ENCODE measurements at places on chromosomes 12 and 14. TPM values are rescaled to one million over a fixed set of nuclear protein-coding genes. Genes with fewer than 3 reads are reported as not detected.

- no peaks in the 10 kb centered on the region for H3K4me1 ChIP-seq
- H3K36me3 ChIP-seq: no peaks in the 10 kb centered on the region
- DNase-seq: peak; percentile 32
- no peaks in the 10 kb centered on the region for H3K27me3 ChIP-seq
- H3K27ac ChIP-seq: no peak overlapping the region
Measured at GRCh38 chr12:24632466-24632865, 316.4 kb downstream of the BCAT1 start.

DNA sequence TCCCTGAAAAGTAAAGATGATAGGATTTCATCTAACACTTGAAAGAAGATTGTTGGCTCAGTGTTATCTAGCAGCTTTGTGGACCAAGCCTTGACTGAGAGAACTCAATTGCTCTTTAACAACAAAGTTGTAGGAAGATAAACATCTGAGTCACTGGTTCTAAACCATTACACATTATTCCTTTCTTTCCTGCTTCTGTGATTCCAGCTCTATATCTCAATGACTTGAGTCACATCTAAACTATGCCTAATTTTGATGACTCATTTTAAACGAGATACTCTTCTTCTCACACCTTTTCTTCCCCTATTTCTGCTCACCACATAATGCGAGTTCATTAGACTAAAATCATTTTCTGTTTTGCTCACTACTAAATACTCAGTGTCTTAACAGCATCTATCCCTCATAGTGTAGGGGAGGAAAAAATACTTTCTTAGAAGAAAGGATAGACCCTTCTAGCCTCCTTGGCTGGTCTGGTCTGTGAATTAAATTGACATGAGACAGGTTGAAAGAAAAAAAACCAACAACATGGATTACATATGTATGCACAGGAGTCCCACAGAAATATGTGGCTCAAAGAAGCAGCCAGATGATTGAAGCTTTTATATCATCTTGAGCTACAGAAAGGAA, 201.4 kb downstream of the C12orf50 start:
- no peak for DNase-seq
- no peaks in the 10 kb centered on the region for H3K27me3 ChIP-seq
- H3K27ac ChIP-seq: no peak overlapping the region
- H3K4me1 ChIP-seq: no peaks in the 10 kb centered on the region
- H3K36me3 ChIP-seq: no peaks in the 10 kb centered on the region
- no peak overlapping the region for H3K4me3 ChIP-seq

GRCh38 chr12:6084261-6084968, 40.1 kb downstream of the VWF start:
- peaks cover 18% of the 10 kb centered on the region for H3K4me1 ChIP-seq
- peak; percentile 48 for DNase-seq
- H3K27me3 ChIP-seq: no peaks in the 10 kb centered on the region
- peak overlapping the region; percentile 74 for H3K27ac ChIP-seq
- no peak overlapping the region for H3K4me3 ChIP-seq

DNA sequence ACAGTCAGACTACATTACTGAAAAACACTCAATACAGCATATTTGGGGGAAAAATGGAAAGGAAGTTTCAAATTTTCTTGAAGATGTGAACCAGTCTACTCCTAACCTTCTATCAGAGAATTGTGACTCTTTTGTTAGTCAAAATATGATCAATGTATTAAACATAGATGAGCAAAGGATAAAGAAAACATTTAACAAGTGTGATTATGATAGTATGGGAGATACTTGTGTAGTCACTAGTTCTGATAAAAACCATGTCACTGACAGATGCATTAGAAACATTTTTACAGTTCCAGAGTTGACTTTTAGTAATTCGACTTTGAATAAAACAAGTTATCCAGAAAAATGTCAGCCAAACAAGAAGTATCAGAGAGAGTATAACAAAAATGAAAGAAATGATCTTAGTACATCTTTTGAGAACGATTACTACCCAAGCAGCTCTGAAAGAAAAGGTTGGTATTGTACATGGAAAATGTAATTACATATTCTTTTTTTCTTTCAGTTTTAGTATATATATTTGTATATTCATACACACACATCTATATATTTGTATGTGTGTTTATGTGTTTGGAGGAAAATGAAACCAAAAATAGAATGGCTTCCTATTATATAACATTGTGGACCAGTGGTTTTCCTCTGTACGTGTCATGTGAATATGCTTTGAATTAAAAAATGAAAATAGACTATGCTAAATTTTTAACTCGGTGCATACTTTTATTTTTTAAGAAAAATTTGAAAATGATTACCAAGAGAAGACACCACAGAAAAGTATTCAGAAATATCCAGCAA, 63.3 kb upstream of the ABCD2 start:
- H3K4me1 ChIP-seq: no peaks in the 10 kb centered on the region
- no peaks in the 10 kb centered on the region for H3K27me3 ChIP-seq
- H3K4me3 ChIP-seq: no peak overlapping the region
- no peak overlapping the region for H3K27ac ChIP-seq
- DNase-seq: no peak

Gene POLE2
- 11.4 TPM for polyA plus RNA-seq

GRCh38 chr14:99880651-99881420, 87.6 kb downstream of the EML1 start:
- H3K27me3 ChIP-seq: no peaks in the 10 kb centered on the region
- peaks cover 21% of the 10 kb centered on the region for H3K4me1 ChIP-seq
- H3K4me3 ChIP-seq: no peak overlapping the region
- peaks cover 11% of the 10 kb centered on the region for H3K36me3 ChIP-seq

DNA sequence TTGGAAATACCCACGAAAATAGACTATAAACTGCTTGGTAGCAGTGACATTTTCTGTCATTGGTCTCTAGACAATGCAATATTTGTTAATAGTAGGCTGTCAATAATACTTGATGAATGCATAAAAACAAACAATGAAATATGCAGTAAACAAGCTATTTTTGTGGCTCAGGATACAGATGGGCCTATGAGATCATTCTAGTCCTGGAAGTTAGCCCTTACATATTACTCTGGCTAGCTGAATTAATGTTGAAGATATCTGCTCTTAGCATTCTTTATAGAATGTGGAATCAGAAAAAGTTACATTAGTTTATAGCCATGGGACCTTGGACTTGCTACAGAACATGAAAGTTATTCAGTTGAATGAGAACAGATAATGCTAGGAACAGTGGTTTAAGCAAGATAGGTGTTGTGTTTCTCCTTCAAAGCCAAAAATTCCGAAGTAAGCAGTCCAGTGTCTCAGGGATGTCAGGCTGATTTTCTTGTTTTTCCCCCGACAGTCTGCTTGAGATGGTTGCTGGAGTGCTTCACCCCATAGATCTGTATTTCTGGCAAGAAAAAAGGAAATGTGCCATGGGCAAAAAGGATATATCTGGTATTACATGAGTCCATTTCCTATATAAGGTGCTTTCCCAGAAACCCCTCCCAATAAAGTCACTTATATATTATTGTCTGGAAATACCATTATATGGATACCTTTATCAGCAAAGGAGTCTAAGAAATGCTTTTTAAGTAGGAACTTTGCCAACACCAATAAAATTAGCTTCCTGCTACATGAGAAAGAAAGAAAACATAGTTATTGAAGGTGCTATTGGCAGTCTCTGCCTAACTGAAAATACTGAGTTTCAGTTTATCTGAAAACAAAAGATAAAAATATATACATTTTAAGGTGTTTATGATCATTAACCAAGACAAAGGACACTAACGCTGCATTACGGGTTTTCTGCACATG, 619.4 kb upstream of the ATP2B1 start:
- no peaks in the 10 kb centered on the region for H3K27me3 ChIP-seq
- no peaks in the 10 kb centered on the region for H3K36me3 ChIP-seq
- no peaks in the 10 kb centered on the region for H3K4me1 ChIP-seq

DNA sequence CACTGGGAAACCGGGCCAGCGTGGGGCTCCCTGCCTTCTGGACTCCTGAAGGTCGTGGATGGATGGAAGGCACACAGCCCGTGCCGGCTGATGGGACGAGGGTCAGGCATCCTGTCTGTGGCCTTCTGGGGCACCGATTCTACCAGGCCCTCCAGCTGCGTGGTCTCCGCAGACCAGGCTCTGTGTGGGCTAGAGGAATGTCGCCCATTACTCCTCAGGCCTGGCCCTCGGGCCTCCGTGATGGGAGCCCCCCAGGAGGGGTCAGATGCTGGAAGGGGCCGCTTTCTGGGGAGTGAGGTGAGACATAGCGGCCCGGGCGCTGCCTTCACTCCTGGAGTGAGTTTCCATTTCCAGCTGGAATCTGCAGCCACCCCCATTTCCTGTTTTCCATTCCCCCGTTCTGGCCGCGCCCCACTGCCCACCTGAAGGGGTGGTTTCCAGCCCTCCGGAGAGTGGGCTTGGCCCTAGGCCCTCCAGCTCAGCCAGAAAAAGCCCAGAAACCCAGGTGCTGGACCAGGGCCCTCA, 26.9 kb downstream of the HIP1R start:
- H3K27ac ChIP-seq: peak overlapping the region; percentile 51
- DNase-seq: peak; percentile 33
- H3K36me3 ChIP-seq: peaks cover 33% of the 10 kb centered on the region
- H3K4me3 ChIP-seq: no peak overlapping the region
- no peaks in the 10 kb centered on the region for H3K27me3 ChIP-seq

Gene CDKL1
- 4.0 TPM for polyA plus RNA-seq

GRCh38 chr12:47282206-47282605, 202.4 kb upstream of the AMIGO2 start:
- no peaks in the 10 kb centered on the region for H3K27me3 ChIP-seq
- no peaks in the 10 kb centered on the region for H3K4me1 ChIP-seq
- H3K27ac ChIP-seq: no peak overlapping the region
- no peak overlapping the region for H3K4me3 ChIP-seq
- no peaks in the 10 kb centered on the region for H3K36me3 ChIP-seq

DNA sequence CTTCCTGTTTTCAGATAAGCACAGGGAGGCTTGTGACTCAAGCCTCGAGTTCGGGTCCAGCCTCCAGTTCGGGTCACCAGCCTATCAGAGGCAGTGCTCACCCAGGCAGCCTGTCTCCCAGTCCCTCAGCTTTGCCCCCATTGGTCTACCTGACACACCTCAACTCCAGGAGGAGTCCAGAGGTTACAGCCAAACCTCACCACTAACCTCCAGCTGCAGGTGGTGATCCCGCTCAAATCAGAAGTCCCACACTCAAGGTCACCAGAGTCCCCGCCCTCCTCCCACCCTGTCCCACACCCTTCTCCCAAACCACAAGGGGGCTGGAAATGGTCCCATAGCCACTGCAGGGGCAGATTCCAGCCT, 42.1 kb downstream of the KDM2B start:
- H3K27me3 ChIP-seq: no peaks in the 10 kb centered on the region
- H3K4me1 ChIP-seq: peaks cover 33% of the 10 kb centered on the region
- no peak for DNase-seq
- peak overlapping the region; percentile 69 for H3K27ac ChIP-seq
- H3K4me3 ChIP-seq: peak overlapping the region; percentile 41
- H3K36me3 ChIP-seq: peaks cover 1% of the 10 kb centered on the region

Gene KRT71
- polyA plus RNA-seq: not detected

DNA sequence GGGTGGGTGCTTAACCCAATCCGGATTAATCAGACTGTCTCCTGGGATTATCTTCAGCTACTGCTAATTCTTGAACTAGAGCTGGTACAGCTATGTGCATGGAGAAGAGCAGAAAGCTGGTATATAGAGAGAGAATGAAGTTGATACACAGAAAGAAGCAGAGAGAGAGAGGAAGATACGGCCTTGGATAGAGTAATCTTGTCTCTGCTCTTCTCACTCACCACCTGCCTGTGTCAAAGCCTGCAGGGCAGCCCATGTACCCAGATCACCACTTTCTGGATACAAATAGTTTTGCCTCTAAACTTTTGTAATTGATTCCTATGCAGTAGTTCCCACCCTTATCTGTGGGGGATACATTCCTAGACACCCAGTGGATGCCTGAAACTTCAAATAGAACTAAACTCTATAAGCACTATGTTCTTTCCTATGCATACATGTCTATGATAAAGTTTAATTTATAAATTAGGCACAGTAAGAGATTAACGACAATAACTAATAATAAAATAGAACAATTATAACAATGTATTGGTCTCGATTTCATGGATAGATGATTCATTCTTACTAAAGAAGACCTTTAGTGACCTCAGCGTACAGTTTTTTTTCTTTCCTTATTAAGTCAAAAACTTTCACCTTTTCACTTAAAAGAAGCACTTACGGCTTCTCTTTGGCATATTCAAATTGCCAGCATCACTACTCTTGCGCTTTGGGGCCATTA, 45.5 kb downstream of the YEATS4 start:
- no peaks in the 10 kb centered on the region for H3K27me3 ChIP-seq
- no peak overlapping the region for H3K27ac ChIP-seq
- H3K4me1 ChIP-seq: no peaks in the 10 kb centered on the region
- no peak for DNase-seq
- no peaks in the 10 kb centered on the region for H3K36me3 ChIP-seq
- H3K4me3 ChIP-seq: no peak overlapping the region

Gene TNFAIP2
- 53.5 TPM for polyA plus RNA-seq

Measured in muscle of leg (tissue), 16 donors.